Frontal cortex (tissue), 4 donors: ENCODE measurements at places on chromosomes 16 and 17. TPM values are rescaled to one million over a fixed set of nuclear protein-coding genes. Genes with fewer than 3 reads are reported as not detected.

Gene C1QL1
- total RNA-seq: 1.2 TPM

Gene KRT40
- not detected for total RNA-seq

Gene HAP1
- under 0.01 TPM for total RNA-seq

Gene AANAT
- not detected for total RNA-seq

Gene SOST
- not detected for total RNA-seq

Gene CCDC78
- total RNA-seq: 4.5 TPM

Gene SCGB1C2
- total RNA-seq: not detected

Gene ADGRG3
- total RNA-seq: not detected

Gene SMPD3
- 64.8 TPM for total RNA-seq

Gene ITGA2B
- 0.82 TPM for total RNA-seq

Gene DNAI2
- not detected for total RNA-seq

Gene PIRT
- under 0.01 TPM for total RNA-seq

Gene RSL1D1
- 62.4 TPM for total RNA-seq

Gene DPEP3
- not detected for total RNA-seq

Gene HES7
- 1.2 TPM for total RNA-seq

Gene PRR15L
- total RNA-seq: not detected

- DNase-seq: no peak
Observed at GRCh38 chr16:84519855-84520254, 15.4 kb upstream of the MEAK7 start.

DNA sequence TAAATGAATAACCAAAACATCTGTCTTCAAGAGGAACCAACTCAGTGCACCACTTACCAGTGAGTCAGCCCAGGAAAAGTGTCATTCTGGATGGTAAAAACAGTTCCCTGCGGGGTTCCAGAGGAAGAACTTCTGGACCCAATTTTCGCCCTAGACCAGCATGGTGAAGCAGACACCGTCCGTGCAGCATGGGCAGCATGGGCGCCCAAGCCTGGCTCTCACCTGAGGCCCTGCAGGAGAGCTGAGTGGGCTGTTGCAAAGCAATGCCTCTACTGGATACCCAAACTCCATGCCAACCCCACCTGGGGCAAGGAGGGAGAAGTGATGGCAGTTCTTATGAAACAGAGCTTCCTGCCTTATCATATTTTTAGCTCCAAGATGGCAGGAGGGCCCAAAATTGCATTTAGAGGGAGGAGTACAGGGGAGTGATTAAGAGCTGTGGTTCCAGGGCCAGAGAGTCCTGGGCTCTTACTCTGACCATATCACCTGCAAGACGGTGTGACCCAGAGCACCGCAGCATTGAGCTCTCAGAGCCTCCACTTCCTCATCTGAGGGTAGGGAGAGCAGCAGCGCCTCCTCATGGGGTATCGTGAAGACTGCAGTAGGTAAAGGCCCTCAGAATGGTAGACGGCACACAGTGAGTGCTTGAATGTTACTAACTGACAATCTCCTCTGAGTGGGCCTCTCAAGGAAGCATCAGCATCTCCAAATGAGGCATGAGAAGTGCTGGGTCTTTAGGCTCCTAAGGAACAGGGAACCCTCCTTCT, 16.6 kb upstream of the INPP5K start:
- DNase-seq: no peak

- no peak for DNase-seq
Observed at GRCh38 chr17:12062249-12062648, 41.6 kb downstream of the MAP2K4 start.

DNA sequence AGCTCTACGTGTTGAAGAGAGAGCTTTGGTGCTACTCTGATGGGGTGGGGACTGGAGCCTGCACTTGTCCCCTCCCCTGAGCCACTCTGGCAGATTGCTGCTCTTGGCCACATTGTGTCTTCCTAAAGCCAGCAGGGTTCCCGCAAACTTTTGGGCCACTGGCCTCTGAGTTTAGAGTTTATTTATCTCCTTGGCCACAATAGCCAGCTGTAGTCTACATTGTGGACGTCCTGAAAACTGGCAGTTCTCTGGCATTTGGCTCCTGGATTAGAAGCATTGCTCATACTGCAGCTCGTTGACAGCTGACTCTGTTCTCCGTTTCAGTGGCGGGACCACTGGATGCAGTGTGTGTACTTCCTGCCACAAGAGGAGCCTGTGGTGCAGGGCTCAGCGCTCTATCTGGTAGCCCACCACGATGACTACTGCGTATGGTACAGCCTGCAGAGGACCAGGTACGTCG, 34.6 kb downstream of the PRMT7 start:
- DNase-seq: no peak

GRCh38 chr16:49519741-49520140, 146.1 kb downstream of the C16orf78 start:
- no peak for DNase-seq

DNA sequence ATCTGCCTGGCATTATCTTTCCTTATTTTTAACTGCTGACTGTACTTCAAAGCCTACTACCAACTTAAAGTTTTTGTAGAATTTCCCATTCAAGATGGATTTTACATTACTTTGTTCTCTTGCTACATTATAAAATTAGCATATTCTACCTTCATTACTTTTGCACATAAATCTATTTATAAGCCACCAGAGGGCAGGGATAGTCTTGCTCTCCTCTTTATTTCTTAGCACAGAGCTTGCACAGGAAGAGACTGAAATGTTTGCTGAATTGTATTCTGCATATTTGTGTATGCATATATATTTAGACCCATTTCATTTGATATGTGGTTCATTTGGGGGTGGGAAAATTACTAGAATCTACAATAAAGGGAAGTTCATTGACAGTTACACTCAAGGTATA, 108.0 kb downstream of the SKAP1 start:
- no peak for DNase-seq

GRCh38 chr17:12277827-12278226, 257.1 kb downstream of the MAP2K4 start:
- no peak for DNase-seq

GRCh38 chr16:4866586-4866985, 19.3 kb downstream of the UBN1 start:
- DNase-seq: no peak

DNA sequence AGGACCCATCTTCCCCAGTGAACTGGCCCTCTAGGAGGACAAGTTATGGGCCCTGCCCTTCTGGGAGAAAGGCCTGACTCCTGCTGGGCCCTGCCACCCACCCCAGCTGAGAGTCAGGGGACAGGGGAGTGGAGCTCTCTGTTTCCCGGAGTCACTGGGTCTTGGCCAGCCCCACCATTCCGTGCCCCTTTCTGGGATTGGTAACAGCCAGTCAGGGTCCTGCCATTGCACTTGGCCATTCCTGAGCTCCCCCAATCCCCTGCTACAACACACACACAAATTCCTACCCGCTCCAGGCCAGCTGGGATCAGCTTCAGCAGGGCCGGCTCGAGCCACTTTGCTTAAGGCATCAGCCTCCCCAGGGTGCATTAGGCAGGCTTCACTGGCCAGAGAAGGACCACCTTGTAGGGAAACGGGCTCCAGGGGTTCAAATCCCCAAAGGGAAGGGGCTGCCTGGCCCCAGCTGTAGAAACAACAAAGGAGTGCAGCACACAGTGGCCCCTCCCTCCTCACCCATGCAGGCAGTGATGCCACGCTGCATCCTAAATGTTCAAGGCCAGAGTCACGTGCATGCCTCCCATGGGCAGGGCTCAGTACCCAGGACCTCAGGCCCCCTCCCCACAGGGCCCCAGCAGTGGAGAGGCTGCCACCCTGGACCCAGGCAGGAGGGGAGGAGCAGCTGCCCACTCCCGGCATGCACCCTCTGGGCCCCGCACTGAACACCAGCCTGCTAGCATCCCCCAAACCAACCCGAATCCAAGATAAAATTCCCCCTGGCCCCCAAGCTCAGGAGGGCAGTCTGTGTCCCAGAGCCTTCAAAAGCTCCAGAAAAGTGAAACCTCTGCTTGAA, 37.7 kb downstream of the C16orf78 start:
- DNase-seq: no peak

DNA sequence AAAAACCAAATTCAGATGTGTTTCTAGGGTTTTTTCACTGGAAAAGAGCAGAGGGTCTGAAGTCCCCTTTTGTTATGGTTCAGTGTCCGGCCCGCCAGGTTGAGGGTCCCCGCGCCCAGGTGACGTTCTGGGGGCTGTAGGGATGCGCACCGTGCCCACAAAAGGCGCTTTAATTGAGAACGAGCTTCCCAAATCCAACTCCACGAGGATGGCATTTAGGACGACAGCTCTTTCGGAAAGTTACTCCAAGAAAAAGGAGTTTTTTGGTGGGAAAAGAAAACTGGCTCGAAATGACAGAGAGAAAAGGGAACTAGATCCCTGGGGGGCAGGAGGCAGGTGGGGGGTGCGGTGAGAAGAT, 15.9 kb upstream of the ZFHX3 start:
- DNase-seq: no peak

- DNase-seq: no peak
Observed at GRCh38 chr17:64775701-64776570, 113.8 kb upstream of the SMURF2 start.

DNA sequence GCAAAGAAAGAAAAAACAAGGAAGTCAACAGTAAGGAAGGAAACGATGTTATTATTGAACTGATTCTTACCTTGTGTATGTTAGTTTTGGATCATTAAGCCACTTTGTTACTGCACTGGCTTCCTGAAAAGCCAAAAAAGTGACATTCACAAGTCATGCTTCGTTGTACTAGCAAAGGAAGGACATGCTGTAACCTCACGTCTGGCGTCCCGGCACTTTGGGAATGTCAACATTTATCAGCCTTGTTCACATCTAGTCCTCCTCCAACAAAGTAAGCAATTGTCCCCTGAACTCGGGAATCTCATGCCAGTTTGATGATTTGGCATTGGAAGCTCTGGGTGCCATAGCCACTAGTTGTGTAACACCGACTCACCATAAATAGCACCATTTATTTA, 731 bp upstream of the MKS1 start:
- peak; percentile 22 for DNase-seq

GRCh38 chr16:4900036-4900435, 36.9 kb downstream of the PPL start:
- DNase-seq: no peak

DNA sequence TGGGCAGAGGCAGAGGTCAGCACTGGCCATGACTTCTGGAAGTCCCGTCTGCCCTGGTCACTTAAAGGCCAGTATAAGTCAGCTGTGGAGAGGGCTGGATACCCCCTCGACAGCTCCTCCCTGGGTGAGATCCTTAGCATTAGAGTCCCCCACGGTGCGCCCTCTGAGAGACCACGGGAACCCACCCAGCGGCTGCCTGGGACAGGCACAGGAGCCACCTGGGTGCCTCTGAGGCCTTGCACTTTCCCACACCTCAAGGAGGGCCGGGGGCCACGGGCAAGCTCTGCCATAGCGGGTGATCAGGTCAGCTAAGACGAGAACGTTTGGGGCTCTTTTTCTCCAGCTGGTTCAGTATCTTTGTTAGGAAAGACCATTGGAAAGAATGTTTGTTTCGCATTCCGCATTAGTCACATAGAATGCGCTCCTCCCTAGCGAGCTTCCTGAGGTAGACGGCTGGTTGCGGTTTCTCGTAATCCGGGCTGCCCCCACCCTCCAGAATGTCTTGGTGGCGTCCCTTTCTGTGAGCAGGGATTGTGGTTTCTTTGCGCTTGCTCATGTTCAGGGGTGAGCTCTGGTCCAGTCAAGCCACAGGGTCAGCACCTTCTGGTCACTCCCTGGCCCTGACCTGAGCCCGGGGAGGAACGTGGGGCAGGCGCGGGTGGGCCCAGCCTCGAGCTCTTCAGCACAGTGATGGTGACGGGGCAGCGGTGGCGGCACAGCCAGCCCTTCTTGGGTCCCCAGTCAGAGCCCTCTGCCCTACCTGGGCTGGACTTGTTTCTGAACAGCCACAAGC, 25.2 kb downstream of the NME3 start:
- no peak for DNase-seq

DNA sequence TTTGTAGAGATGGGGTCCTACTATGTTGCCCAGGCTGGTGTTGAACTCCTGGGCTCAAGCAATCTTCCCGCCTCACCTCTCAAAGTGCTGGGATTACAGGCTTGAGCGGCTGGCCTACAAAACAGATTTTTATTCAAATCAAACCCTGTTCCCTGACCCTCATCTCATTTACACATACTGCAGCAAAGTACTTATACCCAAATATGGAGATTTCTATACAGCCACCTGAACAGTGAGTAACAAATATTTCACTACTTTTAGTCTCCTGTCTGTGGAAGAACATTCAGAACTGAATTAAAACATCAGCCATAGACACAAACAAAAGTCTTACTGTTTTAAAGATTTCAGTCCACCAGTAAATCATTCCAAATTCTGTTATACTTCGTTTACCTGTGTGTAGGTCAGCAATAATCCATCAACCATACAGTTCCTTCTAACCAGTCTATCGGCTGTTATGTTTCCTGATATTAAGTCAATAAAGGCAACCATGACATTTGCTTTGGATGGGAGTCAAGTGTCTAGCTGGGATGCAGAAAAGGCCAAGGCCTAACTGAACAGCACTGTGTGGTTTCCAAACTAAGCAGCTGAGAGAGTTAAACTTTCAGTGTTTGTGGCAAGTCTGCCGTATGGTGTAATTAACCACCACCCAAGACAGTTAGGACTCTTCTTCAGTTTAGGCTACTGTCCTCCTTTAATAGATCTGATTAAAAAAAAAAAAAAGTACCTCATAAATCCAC, 22.3 kb downstream of the ERN1 start:
- DNase-seq: no peak

DNA sequence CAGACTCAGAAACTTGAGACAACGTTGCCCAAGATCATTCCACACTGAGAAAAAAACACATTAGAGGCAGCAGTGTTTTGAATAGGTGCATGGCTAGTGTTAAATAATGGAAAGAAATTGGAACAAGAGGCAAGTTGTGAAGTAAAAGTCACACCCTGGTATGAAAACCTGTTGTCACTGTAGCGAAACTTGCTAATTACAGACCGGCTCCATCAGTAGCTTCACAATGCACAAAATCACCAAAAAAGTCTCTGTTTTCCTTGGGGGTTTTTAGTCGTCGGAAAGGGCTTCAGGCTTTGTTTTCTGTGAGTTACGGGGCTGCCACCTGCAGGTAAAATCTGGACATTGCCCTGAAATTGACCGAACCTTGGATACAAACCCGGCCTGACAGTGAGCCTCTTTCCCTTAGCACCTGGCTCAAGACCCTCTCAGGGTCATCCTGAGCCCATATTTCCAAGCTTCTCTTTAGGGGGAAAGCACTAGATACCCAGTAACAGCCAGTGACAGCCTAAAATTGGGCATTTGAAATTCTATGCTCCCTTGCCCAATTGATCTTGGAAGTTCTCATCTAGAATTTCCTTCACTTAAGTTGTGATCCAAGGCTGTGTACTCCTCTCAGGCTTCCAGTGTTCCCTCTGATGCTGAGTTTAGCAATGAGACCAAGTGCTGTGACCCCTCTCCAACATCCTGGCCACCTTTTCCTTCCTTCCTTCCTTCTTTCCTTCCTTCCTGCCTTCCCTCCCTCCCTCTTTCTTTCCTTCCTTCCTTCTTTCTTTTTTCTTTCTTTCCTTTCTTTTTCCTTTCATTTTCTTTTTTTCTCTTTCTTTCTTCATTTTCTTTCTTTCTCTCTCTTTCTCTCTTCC, 7.2 kb upstream of the GRB2 start:
- DNase-seq: peak; percentile 38

- DNase-seq: no peak
Observed at GRCh38 chr16:50944033-50944432, 202.1 kb downstream of the CYLD start.

- DNase-seq: peak; percentile 30
Observed at GRCh38 chr17:80799538-80800480, 191.8 kb upstream of the CHMP6 start.

GRCh38 chr16:28823291-28823872, 583 bp downstream of the ATXN2L start:
- DNase-seq: no peak

- no peak for DNase-seq
Observed at GRCh38 chr16:68412061-68412460, 36.2 kb downstream of the SMPD3 start.
